Stimulated activated CD8-positive, alpha-beta memory T cell treated with anti-CD3 and anti-CD28 coated beads, Interleukin-2, amount 100 ng/mL, for 48 hours (primary cell): ENCODE measurements at places on chromosomes 3 and 15.

DNA sequence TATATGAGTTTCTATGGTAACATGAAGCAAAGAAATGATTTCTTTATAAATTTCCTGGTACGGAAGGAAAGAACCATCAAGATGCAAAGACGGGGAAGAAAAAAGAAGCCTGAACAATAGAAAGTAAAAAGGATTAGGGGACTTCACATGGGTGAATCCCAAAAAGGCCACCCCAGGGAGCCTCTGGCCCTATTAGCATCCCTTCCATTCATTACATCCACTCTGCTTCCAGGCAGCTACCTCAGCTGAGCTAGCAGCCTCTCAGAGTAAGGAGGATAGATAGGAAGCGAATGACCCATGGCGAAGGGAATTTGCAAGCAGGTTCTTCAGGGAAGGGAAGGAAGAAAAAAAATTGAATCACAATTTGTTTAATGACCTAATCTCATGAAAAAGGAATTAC, 81.6 kb downstream of the GABRB3 start:
- DNase-seq = no peak

GRCh38 chr3:112230033-112230432, 64.0 kb downstream of the SLC9C1 start:
- no peak for DNase-seq

DNA sequence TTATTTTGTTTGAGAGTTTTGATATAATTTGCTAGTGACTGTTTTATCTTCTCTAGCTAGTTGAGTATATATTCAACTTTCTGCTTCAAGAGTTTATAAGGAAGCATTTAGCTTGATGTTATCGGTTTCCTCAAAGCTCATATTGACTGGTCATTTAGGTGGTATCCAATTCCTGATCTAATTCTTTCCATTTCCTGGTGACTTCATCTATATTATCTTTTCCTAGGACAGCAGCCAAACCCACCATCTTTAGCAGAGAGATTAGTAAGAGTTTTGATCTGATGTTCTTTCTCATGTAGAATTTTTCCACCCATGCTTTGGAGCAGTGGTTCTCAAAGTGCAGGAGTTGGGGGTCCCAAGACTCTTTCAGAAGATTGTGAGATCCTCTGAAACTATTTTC, 148.6 kb upstream of the STT3B start:
- no peak for DNase-seq

DNA sequence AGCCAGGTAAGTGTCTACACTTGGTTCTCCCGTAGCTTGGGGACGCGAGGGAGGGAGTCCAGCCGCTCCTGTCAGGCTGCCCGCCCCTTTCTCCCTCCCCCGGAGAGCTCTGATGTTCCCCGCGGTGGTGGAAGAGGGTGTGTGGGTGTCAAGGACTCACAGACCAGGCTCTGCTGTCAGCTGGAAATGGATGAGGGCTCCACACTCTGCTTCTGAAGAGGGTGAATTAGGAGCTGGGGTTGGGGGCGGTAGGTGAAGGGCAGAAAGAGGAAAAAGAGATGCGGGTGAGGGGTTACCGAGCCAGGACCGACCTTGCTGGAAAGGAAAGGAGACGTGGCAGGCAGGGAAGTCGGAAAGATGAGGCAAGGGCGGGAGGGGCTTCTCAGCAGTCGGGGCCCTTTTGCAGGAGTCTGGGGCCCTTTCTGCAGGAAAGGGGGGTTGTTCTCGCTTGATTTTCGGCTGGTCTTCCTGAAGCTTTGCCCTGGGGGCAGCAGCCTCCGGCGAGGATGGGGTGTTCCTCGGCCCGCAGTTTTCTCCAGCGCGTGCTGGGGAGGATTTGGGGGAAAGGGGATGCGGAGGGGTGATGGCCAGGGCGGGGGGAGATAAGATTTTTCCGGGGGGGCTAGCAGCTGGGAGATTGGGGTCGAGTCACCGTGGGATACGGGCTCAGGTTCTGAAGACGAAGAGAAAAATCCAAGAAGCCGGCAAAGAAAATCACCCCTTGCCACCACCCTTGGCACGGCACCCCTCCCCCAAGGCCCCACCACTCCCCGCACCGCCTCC, 602 bp upstream of the BAHD1 start:
- DNase-seq = no peak

DNA sequence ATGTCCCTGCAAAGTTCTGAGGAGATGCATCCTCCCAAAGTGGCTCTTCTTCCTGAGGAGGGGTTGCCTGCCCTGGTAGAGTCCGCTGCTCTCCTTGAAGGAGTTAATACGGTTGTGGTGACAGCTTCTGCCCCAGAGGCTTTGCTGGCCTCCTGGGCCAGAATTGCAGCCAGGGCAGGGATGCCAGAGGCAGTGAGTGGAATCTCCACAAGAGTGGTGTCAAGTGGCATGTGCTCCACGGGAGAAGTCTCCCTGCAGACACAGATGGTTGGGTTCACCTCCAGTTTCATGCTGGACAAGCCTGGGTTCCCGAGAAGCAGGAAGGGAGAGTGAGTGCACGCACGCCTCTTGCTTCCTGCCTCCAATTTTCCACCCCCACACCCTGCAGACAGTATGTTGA, 105.5 kb downstream of the SLC25A26 start:
- no peak for DNase-seq

DNA sequence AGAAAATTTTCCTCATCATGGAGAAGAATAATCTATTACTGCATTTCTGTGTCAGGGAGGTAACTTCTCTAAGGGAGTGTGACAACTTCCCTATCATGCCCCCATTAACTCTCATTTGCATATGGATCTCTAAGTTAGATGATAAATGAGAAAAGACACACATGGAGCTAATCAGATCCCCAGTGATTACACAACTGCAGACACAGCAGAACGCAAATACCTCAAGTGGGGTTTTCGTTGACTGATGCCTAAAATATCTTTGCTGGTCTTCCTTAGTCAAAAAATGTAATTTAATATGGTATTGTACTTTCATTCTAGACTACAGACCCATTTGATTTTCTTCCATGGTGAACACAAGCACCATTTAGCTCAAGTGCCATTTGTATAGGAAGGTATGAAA, 630.5 kb downstream of the TBL1XR1 start:
- no peak for DNase-seq

- DNase-seq = no peak
Measured at GRCh38 chr15:84862214-84862975, 22.1 kb upstream of the SLC28A1 start.

DNA sequence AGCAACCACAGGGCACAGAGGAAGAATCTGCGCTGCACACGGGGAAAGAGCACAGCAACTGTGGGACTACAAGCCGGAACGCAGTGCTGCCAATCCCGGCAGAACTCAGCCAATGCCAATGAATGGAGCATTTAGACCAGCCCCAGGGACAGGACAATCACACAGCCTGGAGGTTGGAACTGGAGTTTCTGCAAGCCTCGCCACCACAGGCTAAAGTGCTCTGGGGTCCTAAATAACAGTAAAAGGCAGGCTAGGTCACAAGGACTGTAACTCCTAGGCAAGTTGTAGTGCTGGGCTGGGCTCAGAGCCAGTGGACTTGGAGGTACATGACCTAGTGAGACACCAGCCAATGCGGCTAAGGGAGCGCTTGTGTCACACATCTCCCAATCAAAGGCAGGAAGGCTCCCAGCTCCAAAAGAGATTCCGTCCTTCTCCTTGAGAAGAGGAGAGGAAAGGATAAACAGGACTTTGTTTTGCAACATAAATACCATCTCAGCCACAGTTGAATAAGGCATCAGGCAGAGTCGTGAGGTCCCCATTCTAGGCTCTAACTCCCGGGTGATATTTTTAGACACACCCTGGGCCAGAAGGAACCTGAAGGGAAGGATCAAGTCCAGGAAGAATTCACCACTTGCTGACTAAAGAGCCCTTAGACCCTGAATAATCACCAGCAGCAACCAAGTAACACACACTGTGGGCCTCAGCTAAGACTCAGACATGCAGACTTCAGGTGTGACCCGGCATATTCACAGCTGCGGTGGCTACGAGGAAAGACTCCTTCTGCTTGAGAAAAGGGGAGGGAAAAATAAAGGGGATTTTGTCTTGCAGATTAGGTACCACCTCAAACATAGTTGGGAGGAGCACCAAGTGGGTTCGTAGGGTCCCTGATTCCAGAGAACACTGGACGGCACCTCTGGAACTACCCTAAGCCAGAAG, 85.5 kb upstream of the XXYLT1 start:
- DNase-seq = no peak

GRCh38 chr3:57864853-57865252, 108.7 kb downstream of the SLMAP start:
- DNase-seq = no peak

GRCh38 chr3:187319699-187320302, 28.3 kb upstream of the MASP1 start:
- DNase-seq = no peak

DNA sequence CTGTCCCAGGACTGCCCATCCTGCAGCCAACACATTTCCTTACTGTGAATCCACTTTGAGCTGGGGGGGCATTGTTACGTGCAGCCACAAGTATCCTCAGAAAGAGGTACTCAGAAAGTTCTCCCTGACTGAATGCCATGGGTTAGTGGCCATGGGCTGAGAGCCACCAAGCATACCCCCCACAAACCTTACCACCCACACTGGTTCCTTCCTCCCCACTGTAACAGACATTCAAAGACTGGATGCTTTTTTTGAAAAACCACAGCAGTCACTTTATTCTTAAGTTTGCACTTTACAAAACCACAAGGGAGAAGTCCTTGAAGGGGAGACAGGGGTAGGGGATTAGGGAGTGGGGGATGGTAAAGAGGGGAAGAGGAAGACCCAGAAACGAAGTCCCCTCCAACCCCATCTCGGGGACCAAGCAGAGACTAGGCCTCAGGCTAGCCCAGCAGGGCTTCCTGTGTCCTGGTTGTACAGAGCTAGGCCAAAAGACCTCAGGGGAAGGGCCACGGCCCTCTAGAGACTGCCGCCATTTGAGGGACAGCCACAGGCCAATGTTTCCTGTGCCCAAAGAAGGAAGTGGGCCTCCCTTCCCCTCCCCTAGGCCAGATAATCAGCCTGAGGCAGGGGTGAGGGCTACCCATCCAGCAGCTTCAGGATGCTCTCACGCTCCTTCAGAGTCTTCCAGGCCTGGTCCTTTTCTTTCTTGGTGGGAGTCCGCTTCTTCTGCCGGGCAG, 10.1 kb upstream of the CAMK1 start:
- DNase-seq = no peak

- DNase-seq = no peak
Measured at GRCh38 chr15:68721886-68722285, 98.8 kb downstream of the ANP32A start.

DNA sequence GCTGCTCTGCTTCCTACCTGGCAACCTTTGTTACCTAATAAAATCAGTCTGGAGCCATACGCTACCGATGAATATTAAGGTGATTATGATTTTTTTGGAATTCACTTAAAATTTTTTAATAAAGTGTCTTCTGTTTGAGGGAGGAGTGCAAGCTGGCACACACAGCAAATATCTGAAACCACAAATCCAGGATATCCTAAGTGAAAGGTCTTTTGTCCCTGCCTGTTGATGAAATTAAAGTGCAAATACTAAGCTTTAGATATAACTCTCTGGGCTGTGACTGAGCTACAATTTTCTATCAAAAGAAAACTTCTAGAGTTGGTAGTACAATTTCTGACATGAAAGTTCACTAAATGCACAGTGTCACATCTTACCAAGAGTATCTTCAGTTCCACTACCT, 23.7 kb downstream of the HACD2 start:
- no peak for DNase-seq

DNA sequence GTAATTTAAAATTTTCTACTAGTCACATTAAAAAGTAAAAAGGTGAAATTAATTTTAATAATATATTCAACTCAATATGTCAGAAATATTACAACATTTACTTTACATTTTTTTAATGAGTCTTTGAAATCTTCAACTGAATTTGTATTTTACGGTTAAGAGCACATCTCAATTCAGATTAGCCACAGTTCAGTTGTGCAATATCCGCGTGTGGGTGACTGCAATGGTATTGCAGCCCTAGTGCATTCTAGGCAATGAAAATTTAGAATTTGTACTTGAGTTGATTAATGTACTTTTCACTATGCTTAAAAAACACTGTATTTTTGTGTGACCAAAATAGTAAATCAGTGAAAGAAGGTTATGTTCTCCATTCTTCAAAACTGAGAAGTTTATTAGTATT, 57.3 kb downstream of the CEP63 start:
- no peak for DNase-seq

GRCh38 chr3:18968120-18968519, 180.2 kb upstream of the KCNH8 start:
- no peak for DNase-seq

GRCh38 chr3:193569119-193569518, 14.4 kb upstream of the ATP13A4 start:
- no peak for DNase-seq

DNA sequence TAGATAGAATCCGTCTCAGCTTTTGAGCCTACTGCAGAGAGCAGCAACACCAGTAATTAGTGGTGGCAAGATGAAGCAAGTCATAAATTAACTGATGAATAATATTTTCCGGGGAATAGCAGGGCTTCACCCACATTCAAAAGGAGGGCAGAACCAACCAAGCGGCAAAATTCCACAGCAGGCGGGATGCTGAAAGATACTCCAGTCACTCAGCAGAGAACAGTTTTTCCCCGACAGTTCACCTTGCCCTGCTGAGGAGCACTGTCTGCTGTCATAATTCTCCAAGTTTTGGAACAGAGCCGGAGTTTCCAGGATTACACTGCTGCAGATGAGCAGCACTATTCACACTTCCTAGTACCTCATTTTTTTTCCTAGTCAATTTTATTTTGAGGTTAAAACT, 274.7 kb downstream of the CD47 start:
- DNase-seq = no peak

- no peak for DNase-seq
Measured at GRCh38 chr15:67124111-67124510, 58.7 kb downstream of the SMAD3 start.

- DNase-seq = no peak
Measured at GRCh38 chr3:190302212-190302867, 19.9 kb downstream of the CLDN1 start.

DNA sequence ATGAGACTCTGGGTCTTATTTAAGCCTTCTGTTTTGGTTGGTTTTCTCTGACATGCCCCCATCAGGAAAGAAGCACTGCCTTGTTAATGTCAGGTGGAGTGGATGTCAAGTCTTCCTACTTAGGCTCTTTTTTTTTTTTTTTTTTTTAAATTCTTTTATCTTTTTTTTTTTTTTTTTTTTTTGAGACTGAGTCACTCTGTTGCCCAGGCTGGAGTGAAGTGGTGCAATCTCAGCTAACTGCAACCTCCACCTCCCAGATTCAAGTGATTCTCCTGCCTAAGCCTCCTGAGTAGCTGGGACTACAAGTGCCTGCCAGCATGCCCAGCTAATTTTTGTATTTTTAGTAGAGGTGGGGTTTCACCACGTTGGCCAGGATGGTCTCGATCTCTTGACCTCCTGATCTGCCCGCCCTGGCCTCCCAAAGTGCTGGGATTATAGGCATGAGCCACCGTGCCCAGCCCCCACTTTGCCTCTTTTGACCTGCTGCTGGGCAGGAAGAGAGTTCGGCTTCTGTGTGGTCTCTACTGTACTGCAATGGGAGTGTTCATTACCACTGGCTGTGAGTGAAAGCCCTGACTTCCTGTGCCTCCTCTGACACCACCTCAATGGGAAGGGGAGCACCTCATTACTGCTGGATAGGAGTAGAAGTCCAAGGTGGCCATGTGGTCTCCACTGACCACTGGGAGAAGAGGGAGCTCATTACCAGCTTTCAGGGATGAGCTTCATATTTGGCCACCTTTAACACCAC, 10.9 kb downstream of the CTDSPL start:
- no peak for DNase-seq

- no peak for DNase-seq
Measured at GRCh38 chr3:45011756-45012508, 14.2 kb upstream of the CLEC3B start.
